Naive B cell (primary cell): ENCODE measurements at places on chromosomes 6 and 20. TPM values are rescaled to one million over a fixed set of nuclear protein-coding genes. Genes with fewer than 3 reads are reported as not detected.

DNA sequence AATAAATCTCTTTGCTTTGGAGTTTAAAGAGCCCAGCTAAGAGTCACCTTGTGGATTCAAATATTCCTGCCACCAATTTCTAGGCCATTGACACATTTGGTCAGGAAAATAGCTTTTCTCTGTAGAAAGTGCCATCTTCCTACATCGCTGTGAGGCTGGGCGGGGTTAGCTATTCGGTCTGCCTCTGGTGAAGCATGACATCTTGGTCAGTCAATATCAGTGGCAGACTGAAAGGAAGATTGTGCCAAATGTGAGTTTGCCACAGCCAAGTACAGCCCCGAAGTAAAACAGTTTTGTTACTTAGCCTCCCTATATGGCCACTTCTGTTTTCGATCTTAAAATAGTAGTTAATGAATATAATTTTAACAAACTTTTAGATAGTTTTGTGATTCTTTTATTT, 65.5 kb upstream of the FABP7 start:
- no peak overlapping the region for H3K4me3 ChIP-seq
- H3K27me3 ChIP-seq = no peaks in the 10 kb centered on the region
- H3K27ac ChIP-seq = no peak overlapping the region
- H3K36me3 ChIP-seq = no peaks in the 10 kb centered on the region
- DNase-seq = no peak

DNA sequence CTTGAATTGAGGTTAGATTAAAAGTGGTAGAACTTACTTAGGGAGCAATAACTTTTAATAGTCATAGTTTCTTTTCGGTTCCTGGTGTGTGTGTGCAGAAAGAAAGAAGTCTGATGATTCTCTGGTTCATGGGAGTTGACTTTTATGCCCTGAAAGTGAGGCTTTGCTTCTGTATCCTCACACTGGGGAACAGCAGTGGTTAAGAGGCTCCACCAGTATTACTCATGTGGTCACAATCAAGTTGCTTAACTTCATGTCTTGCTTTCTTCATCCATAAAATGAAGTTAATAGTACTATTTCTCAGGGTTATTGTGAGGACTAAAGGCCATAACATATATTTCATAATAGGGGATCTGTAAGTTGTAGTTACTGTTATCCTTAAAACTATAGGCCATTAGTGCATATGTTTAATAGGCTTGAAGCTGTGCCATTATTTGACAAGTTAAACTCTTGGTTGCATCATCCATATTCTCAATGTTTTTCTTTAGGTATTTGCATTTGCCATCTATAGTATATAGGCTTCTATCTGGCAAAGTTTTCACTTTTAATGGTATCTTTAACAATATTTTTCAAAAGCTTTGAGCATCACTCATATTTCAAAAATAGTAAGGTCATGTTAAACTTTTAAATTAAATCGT, 262.4 kb downstream of the PLCB1 start:
- no peaks in the 10 kb centered on the region for H3K36me3 ChIP-seq
- no peak for DNase-seq
- H3K4me1 ChIP-seq = no peaks in the 10 kb centered on the region
- no peak overlapping the region for H3K27ac ChIP-seq
- H3K4me3 ChIP-seq = no peak overlapping the region

DNA sequence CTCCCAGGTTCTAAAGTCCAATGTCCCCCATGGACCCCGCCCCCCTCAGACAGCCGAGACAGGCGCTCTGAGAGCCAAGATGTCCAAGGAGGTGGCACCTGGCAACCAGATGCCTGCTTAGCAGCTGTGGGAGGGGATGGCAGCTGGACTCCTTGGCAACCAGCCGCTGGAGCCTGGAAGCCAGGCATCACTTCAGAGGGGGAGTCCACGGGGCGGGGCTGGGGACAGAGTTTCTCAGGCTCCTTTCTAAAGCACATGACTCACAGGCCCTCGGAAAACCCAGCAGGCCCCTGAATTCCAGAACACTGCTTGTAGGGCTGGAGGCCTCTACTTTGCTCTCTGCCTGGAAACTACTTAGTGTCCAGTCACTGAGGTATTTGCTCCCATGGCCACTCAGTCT, 51.5 kb downstream of the PREX1 start:
- peaks cover 16% of the 10 kb centered on the region for H3K36me3 ChIP-seq
- H3K27ac ChIP-seq = no peak overlapping the region
- peaks cover 61% of the 10 kb centered on the region for H3K4me1 ChIP-seq
- DNase-seq = no peak

DNA sequence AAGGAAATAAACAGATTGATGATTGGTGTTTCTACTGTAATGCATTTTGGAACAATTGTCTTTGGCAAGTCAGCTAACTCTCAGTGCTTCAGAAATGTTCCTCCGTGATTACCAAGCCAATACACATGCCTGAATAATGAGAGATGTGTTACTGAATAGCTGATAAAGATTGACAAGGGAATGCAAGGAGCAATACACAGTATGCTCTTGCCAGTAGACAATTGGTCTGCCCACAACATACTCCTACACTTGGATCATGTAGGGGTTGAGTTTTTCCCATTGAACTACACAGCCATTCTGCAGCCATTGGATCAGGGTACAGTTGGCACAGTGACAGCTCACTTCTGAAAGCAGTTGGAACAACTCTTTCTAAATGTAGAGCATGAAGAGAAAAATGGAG, 5.6 kb upstream of the GJB7 start:
- peaks cover 21% of the 10 kb centered on the region for H3K4me1 ChIP-seq
- H3K27ac ChIP-seq = no peak overlapping the region
- H3K27me3 ChIP-seq = no peaks in the 10 kb centered on the region

DNA sequence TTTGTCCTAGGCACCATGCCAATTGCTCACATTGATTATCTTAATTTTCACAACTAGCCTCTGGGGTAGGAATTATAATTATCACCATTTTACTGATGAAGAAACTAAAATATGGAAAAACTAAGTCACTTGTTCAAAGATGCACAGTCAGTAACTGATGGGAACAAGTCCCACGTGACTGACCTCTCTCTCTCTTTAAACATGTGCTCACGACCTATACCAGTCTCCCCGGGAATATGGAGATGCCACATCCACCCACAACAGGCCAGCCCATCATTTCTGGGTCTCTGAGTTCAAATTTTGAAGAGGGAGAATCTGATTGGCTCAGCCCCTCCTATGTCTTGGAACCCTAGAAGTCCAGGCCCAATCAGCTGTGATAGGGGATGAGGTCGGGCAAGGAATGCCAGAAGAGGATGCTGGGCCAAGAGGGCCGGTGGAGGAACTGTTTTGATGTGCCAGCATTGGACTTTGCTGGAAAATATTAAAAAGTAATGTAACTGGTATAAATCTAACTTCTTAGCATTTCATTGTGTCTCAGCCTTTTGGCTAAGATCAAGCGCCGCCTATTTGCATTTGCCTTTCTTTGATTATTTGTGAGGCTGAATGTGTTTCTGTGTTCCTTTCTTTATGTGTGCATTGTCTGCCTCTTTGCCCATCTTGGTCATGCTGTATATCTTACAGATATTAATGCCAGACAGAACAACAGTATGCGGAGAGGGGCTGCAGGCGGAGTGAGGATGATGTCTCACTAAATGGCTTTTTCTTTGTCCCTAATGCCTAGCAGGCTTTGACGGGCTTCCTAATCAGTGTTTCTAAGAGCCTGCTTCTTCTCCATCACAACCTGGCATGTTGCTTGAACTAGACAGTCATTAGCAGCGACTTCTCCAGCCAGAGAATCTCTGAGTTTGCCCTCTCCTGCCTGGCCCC, 126.6 kb downstream of the VEGFA start:
- no peaks in the 10 kb centered on the region for H3K4me1 ChIP-seq
- H3K27me3 ChIP-seq = peaks cover 17% of the 10 kb centered on the region
- H3K4me3 ChIP-seq = no peak overlapping the region
- DNase-seq = no peak
- no peak overlapping the region for H3K27ac ChIP-seq

DNA sequence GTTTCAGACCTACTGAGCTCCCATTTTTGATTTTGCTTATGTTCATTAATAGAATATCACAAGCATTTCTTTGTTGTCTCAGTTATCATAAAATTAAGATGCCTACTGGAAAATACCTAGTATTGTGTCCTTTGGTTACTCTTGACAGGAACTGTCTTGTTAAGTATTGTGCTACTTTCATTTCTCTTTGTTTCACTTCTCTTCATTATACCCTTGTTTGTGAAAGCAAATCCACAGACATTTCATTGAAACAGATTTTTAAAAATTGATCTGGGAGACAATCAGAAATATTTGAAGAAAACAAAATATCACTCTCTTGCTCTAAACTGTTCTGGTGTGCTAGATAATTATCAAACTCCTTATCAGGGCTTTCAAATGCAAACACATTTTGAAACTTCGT, 290.5 kb upstream of the EYS start:
- no peak overlapping the region for H3K4me3 ChIP-seq
- H3K27ac ChIP-seq = no peak overlapping the region
- H3K27me3 ChIP-seq = no peaks in the 10 kb centered on the region
- no peak for DNase-seq
- no peaks in the 10 kb centered on the region for H3K36me3 ChIP-seq

DNA sequence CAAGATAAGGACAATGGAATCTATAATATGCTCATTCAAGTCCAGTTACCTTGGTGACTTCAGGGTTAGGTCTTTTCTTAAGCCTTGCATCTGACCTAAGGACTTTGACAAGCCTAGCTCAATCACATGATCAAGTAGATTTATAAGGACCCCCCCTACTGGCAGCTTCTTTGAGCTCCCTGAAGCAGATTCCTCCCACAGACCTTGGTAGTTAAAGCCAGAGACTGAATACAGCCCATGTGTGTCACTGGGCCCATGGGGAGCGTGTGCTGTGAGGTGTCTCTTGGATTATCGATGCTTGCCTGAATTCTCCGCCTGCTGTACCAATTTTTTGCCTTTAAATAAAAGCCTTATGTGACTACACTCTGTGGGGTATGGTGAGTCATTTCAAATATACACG, 372.7 kb upstream of the RGS17 start:
- no peaks in the 10 kb centered on the region for H3K27me3 ChIP-seq
- DNase-seq = no peak
- H3K4me3 ChIP-seq = no peak overlapping the region
- no peaks in the 10 kb centered on the region for H3K4me1 ChIP-seq
- no peaks in the 10 kb centered on the region for H3K36me3 ChIP-seq
- H3K27ac ChIP-seq = no peak overlapping the region

GRCh38 chr20:64145458-64146300, 18.6 kb upstream of the MYT1 start:
- H3K27ac ChIP-seq = no peak overlapping the region
- no peak overlapping the region for H3K4me3 ChIP-seq
- DNase-seq = no peak
- peaks cover 16% of the 10 kb centered on the region for H3K36me3 ChIP-seq

DNA sequence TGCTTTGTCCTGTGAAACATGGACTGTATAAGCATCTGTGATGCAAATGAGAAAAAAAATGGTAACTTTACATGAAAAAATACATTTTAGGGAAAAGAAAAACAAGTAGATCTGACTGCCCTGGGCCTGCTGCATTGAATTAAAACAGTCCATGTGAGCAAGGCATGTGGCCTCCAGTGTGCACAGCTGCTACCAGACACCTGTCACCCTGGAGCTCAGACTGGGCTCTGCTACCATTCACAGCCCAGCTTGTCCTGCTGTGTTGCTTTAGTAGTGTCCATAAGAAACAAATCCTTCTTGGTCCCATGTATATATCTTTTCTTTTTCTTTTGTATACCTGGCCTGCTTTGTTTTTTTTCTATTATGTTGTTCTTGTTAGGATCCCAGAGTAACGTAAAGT, 315.9 kb downstream of the NKAIN2 start:
- no peak overlapping the region for H3K4me3 ChIP-seq
- no peak overlapping the region for H3K27ac ChIP-seq
- no peaks in the 10 kb centered on the region for H3K36me3 ChIP-seq

- no peaks in the 10 kb centered on the region for H3K36me3 ChIP-seq
- H3K4me1 ChIP-seq = no peaks in the 10 kb centered on the region
- DNase-seq = no peak
These were observed 431.3 kb downstream of the MAFB start for GRCh38 chr20:40257763-40258162.

GRCh38 chr6:90288404-90288803, 8.2 kb downstream of the BACH2 start:
- H3K36me3 ChIP-seq = peaks cover 49% of the 10 kb centered on the region
- H3K27ac ChIP-seq = peak overlapping the region; percentile 96
- H3K4me1 ChIP-seq = peaks cover 86% of the 10 kb centered on the region
- peak overlapping the region; percentile 44 for H3K4me3 ChIP-seq
- DNase-seq = no peak
- no peaks in the 10 kb centered on the region for H3K27me3 ChIP-seq

GRCh38 chr6:84547341-84547801, 217.0 kb downstream of the TBX18 start:
- H3K27me3 ChIP-seq = no peaks in the 10 kb centered on the region
- H3K4me1 ChIP-seq = no peaks in the 10 kb centered on the region
- DNase-seq = no peak
- no peak overlapping the region for H3K27ac ChIP-seq
- no peak overlapping the region for H3K4me3 ChIP-seq

GRCh38 chr6:109055771-109056235, 38.8 kb downstream of the SESN1 start:
- DNase-seq = no peak
- H3K27ac ChIP-seq = no peak overlapping the region
- H3K36me3 ChIP-seq = no peaks in the 10 kb centered on the region
- H3K4me3 ChIP-seq = no peak overlapping the region
- peaks cover 50% of the 10 kb centered on the region for H3K4me1 ChIP-seq

GRCh38 chr6:31642798-31643570, 9.5 kb downstream of the BAG6 start:
- H3K36me3 ChIP-seq = peaks cover 28% of the 10 kb centered on the region
- H3K27me3 ChIP-seq = no peaks in the 10 kb centered on the region
- peaks cover 5% of the 10 kb centered on the region for H3K4me1 ChIP-seq
- no peak overlapping the region for H3K4me3 ChIP-seq
- no peak overlapping the region for H3K27ac ChIP-seq

DNA sequence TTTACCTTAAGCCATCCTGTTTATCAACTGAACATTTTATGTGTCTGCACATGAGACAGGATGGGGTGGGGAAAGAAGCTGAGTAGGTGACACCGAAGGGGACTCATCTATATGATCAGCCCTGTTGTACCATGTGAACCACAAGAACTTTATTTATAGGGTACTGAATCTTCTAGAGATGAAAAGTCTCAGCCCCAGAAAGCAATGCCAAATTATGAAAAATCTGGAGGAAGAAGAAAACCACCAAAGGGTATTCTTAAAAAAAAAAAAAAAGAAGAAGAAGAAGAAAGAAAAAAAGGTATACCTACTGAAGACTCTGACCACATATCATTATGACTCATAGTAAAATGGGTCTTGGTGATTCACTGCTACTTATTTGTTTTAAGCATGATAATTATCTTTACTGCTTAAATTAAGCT, 39.8 kb upstream of the HBS1L start:
- H3K27ac ChIP-seq = no peak overlapping the region
- no peaks in the 10 kb centered on the region for H3K36me3 ChIP-seq
- H3K4me1 ChIP-seq = no peaks in the 10 kb centered on the region
- DNase-seq = no peak
- H3K4me3 ChIP-seq = no peak overlapping the region

Gene EDN1
- polyA plus RNA-seq = not detected

Gene TMEM74B
- polyA plus RNA-seq = not detected

Gene TREM1
- 3.3 TPM for polyA plus RNA-seq

Gene HTR1E
- not detected for polyA plus RNA-seq
